ENCODE measurements at places on chromosomes 1 and 21.

DNA sequence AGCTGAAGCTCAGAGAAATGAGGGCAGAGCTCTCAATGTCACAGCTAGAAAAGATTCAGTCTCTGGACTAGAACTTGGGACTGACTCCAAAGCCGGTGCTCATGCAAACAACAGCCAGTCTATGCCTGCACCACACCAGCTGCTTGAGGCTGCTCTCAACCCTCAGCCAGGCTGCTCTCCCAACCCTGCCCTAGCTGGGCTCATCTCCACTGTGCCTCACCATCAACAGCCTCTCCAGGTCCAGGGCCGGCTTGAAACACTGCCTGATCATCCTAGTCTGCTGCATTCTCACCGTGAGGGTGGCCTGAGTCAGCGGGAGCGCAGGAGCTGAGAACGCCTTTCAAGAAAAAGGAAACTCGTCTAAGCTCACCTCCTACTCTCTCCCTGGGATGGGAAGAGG lies 94.5 kb downstream of the PTPRU start:
- DNase-seq: no peak

- DNase-seq: no peak
Measured at GRCh38 chr1:227364657-227365056, 46.4 kb upstream of the CDC42BPA start.

- no peak for DNase-seq
Measured at GRCh38 chr1:197843401-197843800, 59.0 kb upstream of the C1orf53 start.

GRCh38 chr1:200448034-200448762 lies 38.4 kb upstream of the ZNF281 start:
- no peak for DNase-seq

GRCh38 chr1:231550448-231550781 lies 21.9 kb downstream of the TSNAX start:
- no peak for DNase-seq

DNA sequence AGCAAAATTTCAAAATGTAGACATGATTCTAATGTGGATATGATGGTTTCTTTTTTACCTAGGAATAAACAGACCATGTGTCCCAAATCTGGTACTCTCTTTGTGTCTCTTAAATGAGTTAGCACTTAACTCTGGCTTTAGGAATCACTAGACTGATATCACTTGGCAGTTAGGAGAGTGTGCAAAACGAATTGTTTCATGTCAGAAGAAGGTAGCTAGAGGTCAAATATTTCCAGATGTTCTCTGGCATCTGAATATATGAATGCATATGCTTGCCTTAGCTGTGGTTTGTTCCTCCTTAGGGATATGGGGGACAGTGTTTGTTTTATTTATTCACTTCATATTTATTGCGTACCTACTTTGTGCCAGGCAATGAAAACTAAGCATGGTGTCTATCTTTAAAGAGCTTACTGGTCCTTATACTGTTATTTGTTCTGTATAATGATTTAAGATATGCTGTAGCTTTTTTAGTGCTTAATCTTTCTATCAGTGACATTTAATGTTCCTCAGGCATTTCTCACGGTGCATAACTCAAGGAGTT lies 65.2 kb downstream of the LRRC8C start:
- DNase-seq: no peak

GRCh38 chr1:182739545-182739944 lies 50.0 kb upstream of the NPL start:
- no peak for DNase-seq

DNA sequence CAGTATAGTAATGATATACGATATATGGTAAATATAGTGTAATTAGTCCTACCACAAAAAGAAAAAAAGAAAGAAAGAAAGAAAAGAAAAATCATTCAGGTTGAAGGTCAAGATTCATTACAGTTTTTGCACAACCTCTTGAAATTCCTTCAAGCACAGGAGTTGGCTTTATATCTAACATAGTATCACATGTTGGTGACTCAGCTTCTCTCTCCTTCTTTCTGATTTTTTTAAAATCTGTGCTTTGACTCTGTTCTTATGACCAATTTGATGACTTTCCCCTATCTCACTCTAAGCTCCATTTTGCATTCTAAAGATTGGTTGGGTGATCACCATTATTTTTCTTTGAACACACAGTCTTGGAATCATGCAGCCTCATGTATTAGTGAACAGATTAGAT lies 148.2 kb upstream of the COL11A1 start:
- DNase-seq: no peak

GRCh38 chr1:234336359-234336758 lies 36.9 kb upstream of the COA6 start:
- DNase-seq: no peak

GRCh38 chr21:14722841-14723483 lies 176.8 kb upstream of the SAMSN1 start:
- DNase-seq: no peak

DNA sequence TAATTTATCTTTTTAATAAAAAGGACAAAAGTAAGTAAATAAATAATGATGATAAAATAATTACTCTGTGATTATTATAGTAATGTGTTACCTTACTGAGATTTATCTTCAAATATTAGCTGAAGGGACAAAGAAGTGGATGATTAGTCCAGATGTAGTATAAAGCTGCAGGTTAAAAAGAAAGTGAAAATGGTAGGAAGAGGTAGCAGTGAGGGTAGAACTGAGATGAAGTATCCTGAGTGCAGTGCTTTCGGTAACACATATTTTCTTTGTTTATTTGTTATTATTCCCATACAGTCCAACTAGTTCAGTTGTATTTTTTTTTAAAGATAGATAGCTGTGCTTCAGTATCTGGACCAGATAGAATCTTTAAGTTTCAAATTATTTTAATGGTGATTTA lies 1203.5 kb downstream of the NCAM2 start:
- no peak for DNase-seq

- DNase-seq: no peak
Measured at GRCh38 chr1:91952187-91952586, 3.0 kb downstream of the BRDT start.

DNA sequence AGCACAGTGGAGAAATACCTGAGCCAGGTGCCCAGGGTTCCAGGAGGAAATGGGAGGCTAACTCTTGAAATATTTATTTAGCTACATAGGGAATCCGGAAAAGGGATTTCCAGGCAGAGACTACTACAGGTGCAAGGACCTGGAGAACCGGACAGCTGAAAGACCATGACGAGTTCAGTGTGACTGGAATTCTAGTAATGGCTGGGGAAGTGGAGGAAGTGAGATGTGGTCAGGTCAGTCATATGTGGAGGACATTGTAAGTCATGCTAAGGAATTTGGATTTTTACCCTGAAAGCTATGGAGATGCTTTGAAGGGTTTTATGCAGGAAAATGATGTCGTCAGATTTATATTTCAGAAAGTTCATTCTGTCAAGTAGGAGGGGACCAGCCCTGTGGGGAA lies 1.8 kb downstream of the CAP1 start:
- no peak for DNase-seq

DNA sequence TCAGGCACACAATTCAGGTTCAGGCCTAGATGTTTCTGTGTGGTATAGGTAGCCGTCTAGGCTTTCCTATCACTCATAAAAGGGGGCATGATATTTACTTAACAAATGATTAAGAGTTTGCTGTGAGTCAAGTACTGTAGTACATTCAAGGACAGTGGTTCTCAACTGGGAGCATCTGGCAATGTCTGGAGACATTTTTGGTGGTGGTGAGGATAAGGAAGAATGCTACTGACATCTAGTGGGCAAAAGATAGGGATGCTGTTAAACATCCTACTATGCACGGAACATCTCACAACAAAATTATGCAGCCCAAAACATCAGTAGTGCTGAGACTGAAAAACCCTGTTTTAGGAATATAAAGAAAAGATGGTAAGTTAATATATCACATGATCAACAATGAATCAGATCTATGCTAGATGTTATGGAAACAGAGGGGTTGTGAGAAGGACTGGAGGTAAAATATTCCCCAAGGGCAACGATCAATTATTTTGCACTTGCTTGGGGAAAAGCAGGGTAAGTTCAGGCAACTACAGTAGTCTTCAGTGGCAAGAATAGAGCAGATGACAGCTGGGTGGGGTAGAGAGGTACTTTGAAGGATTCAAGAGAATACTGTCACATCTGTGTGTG lies 4.9 kb downstream of the DNTTIP2 start:
- DNase-seq: no peak

GRCh38 chr1:7018826-7019225 lies 233.6 kb downstream of the CAMTA1 start:
- DNase-seq: no peak

- no peak for DNase-seq
Measured at GRCh38 chr1:230379928-230380327, 46.2 kb downstream of the PGBD5 start.
